ENCODE measurements at places on chromosomes 1 and 21.

DNA sequence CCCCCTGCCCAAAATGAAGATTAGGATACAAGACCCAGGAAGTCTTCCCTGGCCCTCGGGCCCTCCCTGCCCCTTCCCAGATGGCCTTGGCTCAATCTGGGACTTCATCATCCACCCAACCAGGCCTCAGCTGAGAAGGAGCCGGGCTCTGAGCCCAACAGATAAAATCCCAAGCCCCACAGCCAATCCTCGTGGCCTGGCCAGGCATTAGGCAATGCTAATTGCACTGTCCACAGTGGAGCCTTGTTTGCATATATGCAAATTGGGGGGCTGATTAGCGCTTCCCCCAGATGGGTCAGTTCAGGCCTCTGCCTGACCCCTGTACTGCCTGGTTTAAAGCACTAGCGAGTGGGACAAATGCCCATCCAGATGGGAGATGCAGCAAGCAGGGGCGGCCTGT lies 34.9 kb downstream of the IGSF21 start:
- no peak for DNase-seq

GRCh38 chr1:201655243-201655642 lies 116.3 kb downstream of the NAV1 start:
- DNase-seq, result no peak

- no peak for DNase-seq
Measured at GRCh38 chr1:6509919-6510291, 18.4 kb upstream of the PLEKHG5 start.

GRCh38 chr21:36910581-36911307 lies 55.7 kb downstream of the HLCS start:
- DNase-seq, result no peak

- no peak for DNase-seq
Measured at GRCh38 chr1:168303716-168304540, 23.3 kb downstream of the TBX19 start.

- DNase-seq, result no peak
Measured at GRCh38 chr1:235298758-235299157, 29.2 kb downstream of the ARID4B start.

DNA sequence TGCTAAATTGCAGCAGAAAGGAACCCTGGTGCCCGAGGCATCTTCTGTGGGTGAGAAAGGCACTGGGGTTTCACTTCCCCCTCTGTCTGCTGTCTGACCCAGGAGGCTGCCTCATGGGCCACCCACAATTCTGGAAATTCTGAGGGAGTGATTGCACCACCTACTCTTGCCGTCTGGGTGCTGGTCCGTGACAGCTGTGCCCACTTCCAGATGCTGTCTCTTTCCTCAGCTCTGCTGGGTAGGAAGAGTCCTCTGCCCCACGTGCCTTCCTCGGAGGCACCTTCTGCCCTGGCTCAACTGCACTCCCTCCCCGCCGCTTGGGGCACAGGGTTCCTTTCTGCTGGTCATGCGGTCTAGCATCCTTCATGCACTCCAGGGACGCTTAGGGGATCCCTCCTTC lies 96.3 kb downstream of the ARHGEF10L start:
- peak; percentile 5 for DNase-seq

DNA sequence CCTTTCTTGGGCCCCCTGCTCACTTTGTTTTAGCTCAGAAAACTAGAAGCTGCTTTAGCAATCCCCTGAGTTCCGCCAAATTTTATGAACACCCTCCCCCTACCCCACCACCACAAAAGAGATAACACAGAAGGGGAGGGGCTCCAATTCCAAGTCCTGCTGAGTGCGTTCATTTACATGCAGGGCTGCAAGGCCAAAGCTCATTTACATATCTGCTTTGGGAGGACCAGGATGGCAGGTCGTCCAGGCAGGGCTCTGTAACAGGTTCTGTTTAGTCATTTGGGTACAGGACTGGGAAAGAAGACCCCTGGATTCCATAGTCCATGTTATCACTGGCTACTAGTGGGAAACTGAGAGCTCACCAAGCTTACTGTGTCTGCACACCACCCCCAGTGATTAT lies 35.9 kb upstream of the KIF21B start:
- no peak for DNase-seq

DNA sequence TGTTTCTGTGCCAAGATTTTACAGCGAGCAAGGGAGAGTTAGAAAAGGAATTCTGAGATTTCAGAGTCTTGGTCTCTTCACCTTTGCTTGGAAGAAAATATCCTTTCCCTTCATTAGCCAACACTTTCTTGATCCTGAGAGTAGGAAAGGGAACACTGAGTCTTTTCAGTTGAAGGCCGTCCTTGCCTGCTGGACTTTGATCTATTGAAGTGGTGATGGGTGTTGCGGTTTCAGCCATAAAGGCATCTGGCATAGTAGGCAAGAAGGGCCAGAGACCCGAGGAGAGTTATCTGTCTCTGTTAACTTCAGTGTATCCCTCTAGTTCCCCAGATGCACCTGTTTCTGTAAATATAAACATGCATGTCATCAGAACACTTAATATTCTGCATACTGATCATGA lies 9.7 kb downstream of the SELE start:
- DNase-seq, result no peak
